Fibroblast of mammary gland (primary cell): ENCODE measurements at places on chromosomes 5 and 9.

DNA sequence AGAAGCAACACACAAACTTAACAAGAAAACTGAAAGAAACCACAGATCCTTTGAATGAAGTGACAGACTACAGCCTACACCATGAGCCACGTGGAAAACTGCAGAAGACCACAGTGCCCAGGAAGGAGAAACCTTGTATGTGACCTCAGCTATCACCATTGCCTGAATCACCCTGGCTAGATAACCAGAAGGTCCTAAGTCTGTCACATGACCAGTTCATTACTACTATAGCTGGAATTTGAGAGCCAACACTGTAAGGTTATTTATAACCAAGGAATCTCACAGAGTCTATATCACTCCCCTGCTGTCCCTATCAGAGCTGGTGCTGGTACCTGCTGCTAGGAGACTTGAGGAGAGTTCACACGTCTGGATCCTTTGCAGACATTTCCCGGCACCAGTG lies 90.3 kb upstream of the FBXL17 start:
- no peak for DNase-seq

GRCh38 chr9:101594796-101595195 lies at the start of gene PPP3R2:
TSS of gene PPP3R2 (minus strand) at chr9:101594969. CDS start at chr9:101594921, 48 bp downstream.
- DNase-seq, result no peak

GRCh38 chr5:171989946-171990712 lies 16.3 kb downstream of the FBXW11 start:
- DNase-seq, result peak; percentile 26

DNA sequence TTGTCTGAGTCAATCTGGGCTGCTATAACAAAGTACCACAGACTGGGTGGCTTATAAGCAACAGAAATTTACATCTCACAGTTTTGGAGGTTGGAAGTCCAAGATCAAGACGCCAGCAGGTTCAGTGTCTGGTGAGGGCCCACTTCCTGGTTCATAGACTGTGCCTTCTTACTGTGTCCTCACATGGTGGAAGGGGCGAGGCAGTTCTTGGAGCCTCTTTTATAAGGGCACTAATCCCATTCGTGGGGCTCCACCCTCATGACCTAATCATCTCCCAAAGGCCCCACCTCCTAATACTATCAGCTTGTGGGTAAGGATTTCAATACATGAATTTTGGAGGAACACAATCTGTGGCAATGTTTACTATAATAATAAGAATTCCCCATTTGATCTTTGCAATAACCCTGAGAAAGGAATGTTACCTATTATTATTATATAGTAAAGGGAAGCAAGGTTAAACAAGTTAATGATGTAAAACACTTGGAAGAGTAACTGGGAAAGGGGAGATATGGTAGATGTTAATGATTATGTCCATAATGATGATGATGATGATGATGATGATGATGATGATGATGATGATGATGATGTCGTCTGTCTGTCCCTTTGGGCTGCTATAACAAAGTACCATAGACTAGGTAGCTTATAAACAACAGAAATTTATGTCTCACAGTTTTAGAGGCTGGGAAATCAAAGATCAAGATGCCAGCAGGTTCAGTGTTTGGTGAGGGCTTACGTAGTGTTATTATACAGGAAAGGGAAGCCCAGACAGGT lies 40.8 kb downstream of the WHRN start:
- no peak for DNase-seq

- no peak for DNase-seq
Observed at GRCh38 chr9:136230365-136230764, 15.2 kb downstream of the QSOX2 start.

GRCh38 chr5:16013334-16014065 lies 166.1 kb downstream of the MARCHF11 start:
- DNase-seq, result no peak

GRCh38 chr5:17929171-17929570 lies 294.9 kb downstream of the TAF11L14 start:
- DNase-seq, result no peak

DNA sequence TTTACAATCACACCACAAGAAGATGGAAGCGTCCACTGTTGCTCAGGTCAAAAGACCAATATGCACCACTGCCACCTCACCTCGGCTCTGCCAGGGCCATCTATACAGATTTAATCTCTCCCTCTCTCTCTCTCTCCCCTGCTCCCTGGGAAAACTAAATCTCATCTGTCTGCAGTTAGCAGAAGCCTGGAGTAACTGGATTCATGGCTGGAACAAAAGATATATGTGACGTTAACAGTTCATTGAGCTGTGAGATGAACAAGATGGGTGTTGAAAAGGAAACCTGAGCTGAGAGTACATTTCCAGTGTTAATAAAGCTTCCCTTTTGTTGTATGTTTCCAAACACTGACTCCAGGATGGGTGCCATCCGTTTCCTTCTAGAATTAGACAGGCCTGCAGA lies 369.7 kb downstream of the CDK5RAP2 start:
- DNase-seq, result no peak

DNA sequence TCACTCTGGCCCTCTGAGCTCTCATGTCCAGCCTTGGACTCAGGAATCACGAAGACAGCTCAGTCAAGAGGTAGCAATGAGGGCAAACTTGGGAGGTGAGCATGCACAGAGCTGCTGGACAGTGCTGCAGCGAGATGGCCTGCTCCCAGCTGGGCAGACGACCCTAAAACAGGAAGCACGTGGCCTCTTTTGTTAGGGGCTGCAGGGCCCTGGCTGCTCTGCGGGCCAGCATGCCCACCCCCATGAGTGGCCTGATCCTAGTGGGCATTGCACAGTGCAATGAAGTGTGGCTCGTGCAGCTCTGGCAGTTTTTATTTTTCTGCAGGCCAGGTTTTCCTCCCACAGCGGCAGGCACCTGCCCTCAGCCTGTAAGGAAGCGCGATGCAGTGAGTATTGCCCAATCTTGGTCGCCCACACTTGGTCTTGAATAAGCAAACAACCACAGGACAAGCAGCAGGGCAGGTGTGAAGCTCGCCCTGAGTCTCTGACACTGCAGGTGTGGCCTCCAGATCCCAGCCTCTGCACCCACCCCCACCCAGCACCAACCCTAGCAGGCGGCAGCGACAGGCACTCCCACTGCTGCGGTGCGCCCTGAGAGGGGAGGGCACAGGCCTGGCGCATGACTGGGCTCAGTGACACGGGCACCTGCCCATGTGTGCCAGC lies 60.8 kb downstream of the SEMA4D start:
- no peak for DNase-seq

DNA sequence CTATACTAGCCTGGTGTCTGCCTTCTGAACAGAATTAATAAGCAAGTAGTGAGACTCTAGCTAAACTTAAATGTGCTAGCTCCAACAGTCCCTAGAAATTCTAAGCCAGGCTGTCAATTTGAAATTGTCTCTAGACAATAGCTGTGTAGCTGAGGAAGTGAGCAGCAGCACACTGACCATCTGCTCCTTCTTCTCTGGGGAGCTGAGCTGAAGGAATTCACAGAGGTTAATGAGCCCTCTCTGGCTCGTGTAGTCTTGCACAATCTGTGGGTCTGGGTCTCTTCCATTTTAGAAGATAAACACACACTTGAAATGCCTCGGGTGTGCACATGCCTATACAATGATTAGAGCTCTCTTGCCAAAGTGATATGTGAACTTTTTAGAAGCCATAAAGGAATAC lies 63.5 kb upstream of the BARX1 start:
- peak; percentile 58 for DNase-seq

- no peak for DNase-seq
Observed at GRCh38 chr9:30609713-30610112, 1774.7 kb upstream of the ACO1 start.

- DNase-seq, result no peak
Observed at GRCh38 chr5:172322028-172322965, 38.7 kb upstream of the UBTD2 start.

GRCh38 chr5:149238540-149238939 lies 33.1 kb upstream of the AFAP1L1 start:
- no peak for DNase-seq
